ENCODE measurements at places on chromosomes 13 and 19.

- DNase-seq, result peak; percentile 64
Observed at GRCh38 chr13:59680429-59681024, 483.2 kb downstream of the DIAPH3 start.

- peak; percentile 43 for DNase-seq
Observed at GRCh38 chr19:38685666-38686529, 38.4 kb downstream of the ACTN4 start.

- no peak for DNase-seq
Observed at GRCh38 chr19:18780631-18781030, 10.5 kb downstream of the COMP start.

DNA sequence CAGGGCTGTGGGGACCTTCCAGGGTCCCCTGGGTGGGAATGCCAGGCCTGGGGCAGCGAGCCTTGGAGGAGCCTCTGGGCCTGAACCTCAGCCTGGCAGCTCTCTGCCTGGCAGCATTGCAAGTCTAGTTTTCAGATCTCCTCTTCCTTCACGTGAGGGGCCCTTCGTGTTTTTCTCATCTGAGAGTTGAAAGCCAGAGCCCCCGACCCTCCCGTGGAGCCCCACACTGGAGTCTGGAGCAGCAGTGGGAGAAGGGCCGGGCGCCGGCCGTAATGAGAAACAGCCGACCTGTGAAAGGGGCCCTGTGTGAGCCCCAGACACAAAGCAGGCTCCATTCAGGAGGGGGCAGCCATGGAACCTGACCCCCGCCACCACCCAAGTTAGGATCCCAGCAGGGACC is 19.3 kb downstream of the TMED1 start:
- no peak for DNase-seq

GRCh38 chr19:46898731-46899130 is 37.9 kb downstream of the ARHGAP35 start:
- DNase-seq, result no peak

- DNase-seq, result no peak
Observed at GRCh38 chr13:45439008-45439407, 20.8 kb upstream of the SLC25A30 start.

GRCh38 chr13:43764349-43764748 is 22.4 kb downstream of the ENOX1 start:
- no peak for DNase-seq

DNA sequence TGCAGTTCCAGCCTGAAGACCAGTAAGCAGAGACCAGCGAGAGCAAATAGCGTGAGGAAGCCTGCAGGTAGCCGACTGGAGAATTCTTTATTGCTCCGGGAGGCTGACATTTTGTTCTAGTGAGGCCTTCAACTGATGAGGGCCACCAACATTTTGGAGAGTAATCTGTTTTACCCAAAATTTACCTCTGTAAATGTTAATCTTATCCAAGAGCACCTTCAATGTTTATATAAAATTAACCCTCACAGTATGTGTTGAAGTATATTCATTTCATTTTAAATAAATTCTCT is 546.4 kb upstream of the SLITRK5 start:
- no peak for DNase-seq

DNA sequence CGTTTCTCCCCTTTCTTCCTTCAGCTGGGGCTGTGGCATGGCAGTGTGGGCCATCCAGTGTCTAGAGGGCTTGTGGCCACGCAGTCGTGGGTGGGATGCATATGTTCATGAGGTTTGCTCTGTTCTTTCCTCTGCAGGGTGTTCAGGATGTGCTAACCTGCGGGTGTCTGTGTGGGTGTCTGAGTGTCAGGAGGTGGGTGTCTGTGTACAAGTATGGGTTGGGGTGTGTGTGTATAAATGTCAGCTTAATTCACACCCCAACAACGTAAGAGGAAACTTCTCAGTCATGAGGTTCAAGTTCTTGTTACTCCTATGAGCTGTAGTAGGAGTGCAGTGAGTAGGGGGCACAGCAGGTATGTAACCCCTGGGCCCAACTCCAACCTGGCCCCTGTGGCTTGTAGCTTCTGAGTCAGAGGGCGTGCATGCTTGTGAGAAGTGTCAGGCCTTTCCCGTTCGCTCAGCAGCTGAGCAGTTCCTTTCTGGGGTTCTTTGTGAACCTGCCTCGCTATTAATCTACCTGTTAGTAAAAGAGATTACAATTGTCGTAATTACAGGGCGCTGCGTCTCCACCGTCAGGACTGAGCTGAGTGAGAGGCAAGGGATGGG is 49.1 kb downstream of the NFIX start:
- no peak for DNase-seq

- no peak for DNase-seq
Observed at GRCh38 chr19:8638078-8638619, 7.7 kb downstream of the NFILZ start.

- peak; percentile 52 for DNase-seq
Observed at GRCh38 chr19:1725100-1726064, 27.9 kb upstream of the ONECUT3 start.

DNA sequence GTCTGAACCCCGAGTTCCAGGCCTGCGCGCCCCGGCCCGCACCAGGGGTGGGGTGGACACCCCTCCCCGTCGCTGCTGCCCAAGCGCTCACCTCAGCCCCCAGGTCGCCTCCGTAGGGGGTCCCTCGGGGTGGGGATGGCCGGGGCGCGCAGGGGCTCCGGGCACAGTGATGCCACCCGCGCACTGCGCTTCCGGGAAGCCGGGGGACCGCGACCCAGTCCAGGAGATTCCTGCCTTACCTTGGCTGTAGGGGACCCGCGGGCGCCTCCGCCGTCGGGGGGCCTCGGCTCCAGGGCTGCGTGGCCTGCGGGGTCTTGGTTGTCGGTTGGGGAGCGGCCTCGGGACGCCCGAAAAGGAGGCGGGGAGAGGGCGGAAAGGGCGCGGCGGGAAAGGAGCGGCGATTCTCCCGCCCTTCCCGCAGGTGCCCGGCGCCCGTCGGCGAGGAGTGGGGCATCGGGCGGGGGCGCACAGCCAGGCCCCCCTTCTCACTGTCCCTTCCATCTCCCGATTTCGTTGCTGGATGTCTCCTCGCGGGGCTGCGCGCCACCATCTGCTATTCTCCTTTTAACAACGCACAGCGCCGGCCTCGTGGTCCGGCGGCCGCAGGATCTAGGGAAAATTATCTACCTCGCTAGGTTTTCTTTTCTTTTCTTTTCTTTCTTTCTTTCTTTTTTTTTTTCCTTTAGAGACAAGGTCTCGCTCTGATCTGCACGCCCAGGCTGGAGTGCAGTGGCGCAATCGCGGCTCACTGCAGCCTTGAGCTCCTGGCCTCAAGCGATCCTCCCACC is at the start of gene KEAP1:
TSS of gene KEAP1 (minus strand) at position 355 of the 788 bp plus-strand sequence. CDS start 3,323 bp downstream, outside the sequence.
- DNase-seq, result peak; percentile 78

- no peak for DNase-seq
Observed at GRCh38 chr19:35347171-35347929, at the start of gene FFAR1. Gene FFAR1, plus strand, starts transcription at chr19:35347902. Its CDS starts 3,650 bp downstream, at chr19:35351552.

- no peak for DNase-seq
Observed at GRCh38 chr13:42614436-42615035, 40.6 kb downstream of the TNFSF11 start.

- peak; percentile 91 for DNase-seq
Observed at GRCh38 chr19:50476224-50476906, at the start of the genes EMC10 and GARIN5A. Gene EMC10, plus strand, starts transcription at chr19:50476507. Its CDS starts 38 bp downstream, at chr19:50476545. Gene GARIN5A, minus strand, starts transcription at chr19:50476848. Its CDS starts 460 bp downstream, at chr19:50476388.

- DNase-seq, result no peak
Observed at GRCh38 chr19:41919948-41920712, 8.1 kb downstream of the ERFL start.

DNA sequence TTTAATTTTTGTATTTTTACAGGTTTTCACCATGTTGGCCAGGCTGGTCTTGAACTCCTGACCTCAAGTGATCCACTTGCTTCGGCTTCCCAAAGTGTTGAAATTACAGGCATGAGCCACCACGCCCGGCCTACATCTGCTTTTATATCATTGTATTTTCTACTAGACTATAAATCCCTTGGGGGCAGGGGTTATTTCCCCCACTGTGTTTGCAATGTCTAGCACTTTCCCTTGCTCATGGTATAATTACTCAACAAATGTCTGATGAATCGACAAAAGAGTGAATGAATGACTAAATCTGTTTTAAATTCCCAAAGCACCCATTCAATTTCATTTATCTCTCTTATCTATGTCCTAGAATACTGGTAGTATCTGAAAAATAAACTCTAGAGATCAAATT is 244.5 kb upstream of the CSNK1A1L start:
- DNase-seq, result no peak

GRCh38 chr19:6167115-6167514 is 31.6 kb downstream of the ACSBG2 start:
- DNase-seq, result no peak

DNA sequence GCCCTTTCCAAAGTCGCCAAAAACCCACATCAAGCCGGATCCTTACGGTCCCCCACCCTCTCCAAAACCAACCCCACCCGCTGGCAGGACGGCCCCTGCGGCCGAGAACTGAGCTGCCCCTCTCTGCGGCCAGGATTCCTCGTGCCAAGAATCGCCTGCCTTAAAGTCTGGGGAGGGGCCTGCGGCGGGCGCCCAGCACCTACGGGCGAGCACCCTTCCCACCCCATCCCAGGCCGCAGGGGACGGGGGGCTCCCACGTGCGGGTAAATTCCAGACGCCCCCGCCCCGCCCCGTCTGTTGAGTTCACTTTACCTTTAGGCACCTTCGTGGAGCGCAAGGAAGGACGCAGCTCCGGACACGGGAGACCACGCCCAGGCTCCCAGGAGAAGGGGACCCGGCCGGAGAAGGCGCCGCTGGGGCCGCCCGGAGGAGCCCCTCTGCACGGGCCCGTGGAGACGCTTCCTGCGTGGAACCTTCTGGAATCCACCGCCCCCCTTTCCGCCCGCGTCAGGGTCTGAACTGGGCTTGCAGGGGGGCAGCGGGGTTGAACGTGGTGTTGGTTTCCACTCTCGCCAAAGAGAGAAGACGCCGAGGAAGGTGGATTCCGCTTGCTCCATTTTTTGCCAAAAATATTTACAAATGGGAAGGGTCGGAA is 22.8 kb downstream of the ONECUT3 start:
- DNase-seq, result no peak

DNA sequence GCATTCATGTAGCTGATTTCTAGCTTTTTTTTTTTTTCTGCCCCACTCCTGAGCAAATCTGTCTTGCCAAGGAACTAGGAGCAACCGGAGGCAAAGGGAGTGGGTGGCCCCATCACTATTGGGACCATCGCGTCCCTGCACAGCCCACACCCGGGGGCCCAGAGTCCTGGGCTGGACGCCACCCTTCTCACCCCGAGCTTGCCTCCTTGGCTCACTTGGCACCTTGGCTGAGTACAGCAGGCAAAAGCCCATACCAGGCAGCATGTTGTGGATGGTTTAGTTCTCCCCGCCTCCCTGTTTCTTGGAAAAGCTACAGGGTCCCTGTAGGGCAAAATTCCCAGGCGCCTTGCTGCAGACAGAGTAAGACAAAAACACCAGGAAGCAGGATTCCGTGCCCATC is 13.7 kb downstream of the SMIM24 start:
- no peak for DNase-seq

DNA sequence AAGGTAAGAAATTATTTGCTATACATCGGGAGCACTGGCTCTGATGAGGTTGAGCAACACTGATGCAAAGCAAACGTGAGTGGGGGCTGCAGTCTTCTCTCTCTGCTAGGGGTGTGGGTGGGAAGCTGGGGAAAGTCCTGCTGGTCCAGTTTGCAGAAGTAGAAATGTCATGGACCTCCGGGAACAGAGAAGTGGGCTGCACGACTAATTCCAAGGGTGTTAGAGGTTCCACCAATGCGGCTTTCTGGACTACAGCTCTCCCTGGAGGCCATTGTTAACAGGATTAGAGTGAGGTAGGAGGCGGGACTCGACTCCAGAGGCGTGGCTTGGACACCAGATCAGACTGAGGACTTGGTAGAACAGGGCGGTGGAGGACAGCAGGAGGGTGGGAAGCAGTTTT is 5.7 kb upstream of the FBXO27 start:
- DNase-seq, result no peak

DNA sequence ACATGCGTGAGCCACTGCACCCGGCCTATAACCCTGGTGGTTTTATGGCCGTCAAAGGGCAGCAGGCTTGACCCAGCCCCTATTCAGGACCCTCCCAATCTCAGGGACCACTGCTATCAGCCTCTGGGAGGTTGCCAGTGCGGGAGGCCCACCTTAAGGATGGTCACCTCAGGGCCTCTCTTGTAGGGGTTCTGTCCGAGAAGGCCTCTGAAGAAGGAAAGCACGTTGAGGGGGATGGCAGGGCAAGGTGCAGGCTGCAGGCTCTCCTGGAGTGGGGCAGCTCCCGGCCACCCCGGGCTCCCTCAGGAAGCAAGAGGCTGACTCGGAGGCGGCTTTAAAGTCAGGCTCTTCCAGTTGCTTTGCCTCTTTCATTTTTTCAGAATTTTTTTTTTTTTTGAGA is 6.0 kb upstream of the GRTP1 start:
- DNase-seq, result no peak

DNA sequence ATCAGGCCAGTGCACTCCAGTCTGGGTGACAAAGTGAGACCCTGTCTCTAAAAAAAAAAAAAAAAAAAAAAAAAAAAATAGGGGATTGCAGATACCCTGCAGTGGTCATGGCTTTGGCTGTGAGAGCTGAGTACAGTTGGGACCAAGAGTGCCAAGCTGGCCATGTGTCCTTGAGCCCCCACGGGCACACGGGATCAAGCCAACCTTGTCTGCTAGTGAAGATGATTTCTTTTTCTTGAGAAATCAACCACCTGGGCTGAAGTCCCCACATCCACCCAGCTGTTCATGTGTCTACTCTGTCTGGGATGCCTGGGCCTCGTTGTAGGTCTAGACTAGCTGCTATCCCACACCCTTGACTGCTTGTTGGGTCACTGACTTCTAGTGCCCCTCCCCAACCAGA is 34.0 kb downstream of the CERS4 start:
- DNase-seq, result no peak

GRCh38 chr19:33437393-33437820 is 63.9 kb downstream of the CEBPG start:
- DNase-seq, result no peak

DNA sequence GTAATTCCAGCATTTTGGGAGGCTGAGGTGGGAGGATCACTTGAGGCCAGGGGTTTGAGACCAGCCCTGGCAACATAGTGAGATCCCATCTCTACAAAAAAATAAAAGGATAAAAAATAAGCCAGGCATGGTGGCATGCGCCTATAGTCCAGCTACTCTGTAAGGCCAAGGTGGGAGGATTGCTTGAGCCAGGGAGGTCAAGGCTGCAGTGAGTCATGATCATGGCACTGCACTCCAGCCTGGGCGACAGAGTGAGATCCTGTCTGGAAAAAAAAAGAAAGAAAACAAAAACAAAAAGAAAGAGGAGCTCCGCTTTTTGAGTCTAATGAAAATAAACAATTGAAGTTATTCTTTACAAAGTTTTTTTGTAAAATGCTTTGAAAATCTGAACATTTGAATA is 326.2 kb downstream of the GPC5 start:
- no peak for DNase-seq

DNA sequence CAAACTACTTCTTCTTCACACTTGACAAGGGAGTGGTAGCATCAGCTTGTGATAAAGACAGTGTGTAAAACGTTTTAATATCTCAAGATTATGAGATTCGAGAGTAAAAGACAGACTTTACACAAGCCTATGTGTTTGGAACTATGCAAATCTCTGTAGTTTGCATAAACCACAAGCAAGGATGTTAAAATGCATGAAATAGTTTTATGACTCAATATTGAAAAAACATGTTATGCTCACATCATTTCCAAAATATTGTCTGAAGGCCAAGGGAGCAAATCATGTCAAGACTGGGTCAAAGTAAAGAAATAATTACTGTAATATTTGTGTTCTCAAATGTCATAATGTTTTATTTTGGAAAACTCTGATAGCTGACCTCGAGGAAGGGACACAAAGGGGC is 316.8 kb upstream of the KLF12 start:
- DNase-seq, result no peak

- DNase-seq, result no peak
Observed at GRCh38 chr13:33119022-33119781, 103.0 kb downstream of the KL start.

- no peak for DNase-seq
Observed at GRCh38 chr19:2469102-2469914, 6.6 kb upstream of the GADD45B start.

All from erythroblast (primary cell).